ENCODE measurements at places on chromosomes 1 and 21. TPM values are rescaled to one million over a fixed set of nuclear protein-coding genes. Genes with fewer than 3 reads are reported as not detected.

Gene KIRREL1
- total RNA-seq, result 35.4 TPM

Gene S100A12
- not detected for total RNA-seq

Gene AMY2A
- not detected for total RNA-seq

Gene VASH2
- total RNA-seq, result 0.19 TPM

Gene PPFIA4
- 0.17 TPM for total RNA-seq

Gene CCDC28B
- total RNA-seq, result 16.8 TPM

Gene LRRIQ3
- total RNA-seq, result 0.56 TPM

Gene OXCT2
- total RNA-seq, result 7.0 TPM

- DNase-seq, result no peak
Measured at GRCh38 chr1:18817795-18818435, 41.5 kb downstream of the TAS1R2 start.

- DNase-seq, result no peak
Measured at GRCh38 chr1:46420533-46420915, 26.4 kb downstream of the FAAH start.

DNA sequence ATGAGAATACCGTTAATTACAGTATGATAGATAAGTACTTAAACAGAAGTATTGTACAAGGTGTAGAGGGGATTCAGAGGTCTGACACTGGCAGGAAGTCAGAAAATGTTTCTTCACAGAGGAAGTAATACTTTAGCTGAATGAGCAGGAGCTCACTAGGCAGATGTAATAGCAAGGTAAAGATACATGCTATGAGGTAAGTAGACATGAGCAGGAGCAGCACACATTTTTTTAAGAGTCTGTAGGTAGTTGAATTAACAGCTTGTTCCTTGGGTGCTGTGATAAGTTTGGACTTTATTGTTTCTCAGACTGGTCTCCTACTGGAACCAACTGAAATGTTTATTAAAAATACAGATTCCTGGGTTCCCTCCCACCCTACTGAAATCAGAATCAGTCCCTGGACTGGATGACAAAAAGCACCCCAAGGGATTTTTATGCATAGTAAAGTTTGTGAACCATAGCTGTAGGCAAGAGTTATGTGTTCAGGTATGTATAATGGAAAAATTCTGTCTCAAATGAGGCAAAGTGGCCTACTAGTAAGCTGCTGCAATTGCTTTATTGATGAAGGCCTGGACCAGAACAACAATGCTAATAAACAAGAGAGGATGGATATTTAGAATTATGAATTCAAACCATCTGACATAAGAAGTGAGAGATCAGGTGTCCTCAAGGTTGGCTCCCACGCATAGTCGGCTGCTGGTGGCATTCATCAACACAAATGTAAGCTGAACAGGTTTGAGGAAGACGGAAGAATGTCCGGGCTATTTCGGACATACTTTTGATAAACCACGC, 902 bp downstream of the AP4B1 start:
- no peak for DNase-seq

DNA sequence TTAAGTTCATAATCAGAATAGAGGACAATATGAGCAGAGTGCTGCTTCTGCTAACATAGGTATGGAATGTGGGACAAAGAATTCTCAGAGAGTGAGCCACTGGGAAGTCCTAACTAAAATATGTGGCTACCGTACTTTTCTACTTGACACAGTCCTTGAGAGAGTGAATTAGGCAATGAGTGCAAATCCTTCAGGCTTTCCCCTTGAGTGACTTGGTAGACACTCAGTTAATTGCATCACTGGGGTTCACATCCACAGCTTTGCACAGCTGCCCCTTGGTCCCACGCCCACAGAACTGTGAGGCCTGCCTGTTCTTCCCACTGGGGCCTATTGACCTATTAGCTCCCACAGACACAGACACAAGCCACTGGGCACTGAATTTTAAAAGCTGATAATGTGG, 40.5 kb upstream of the PAXBP1 start:
- no peak for DNase-seq

- peak; percentile 24 for DNase-seq
Measured at GRCh38 chr1:29122682-29123052, 1.0 kb downstream of the TMEM200B start.

GRCh38 chr1:238779716-238780115, 606.7 kb upstream of the CHRM3 start:
- DNase-seq, result no peak

- DNase-seq, result peak; percentile 81
Measured at GRCh38 chr1:225866061-225866837, 15.9 kb downstream of the TMEM63A start.

GRCh38 chr1:151106894-151107293, 36.3 kb downstream of the GABPB2 start:
- DNase-seq, result peak; percentile 84

GRCh38 chr1:175211656-175212055, 19.1 kb upstream of the KIAA0040 start:
- DNase-seq, result no peak

DNA sequence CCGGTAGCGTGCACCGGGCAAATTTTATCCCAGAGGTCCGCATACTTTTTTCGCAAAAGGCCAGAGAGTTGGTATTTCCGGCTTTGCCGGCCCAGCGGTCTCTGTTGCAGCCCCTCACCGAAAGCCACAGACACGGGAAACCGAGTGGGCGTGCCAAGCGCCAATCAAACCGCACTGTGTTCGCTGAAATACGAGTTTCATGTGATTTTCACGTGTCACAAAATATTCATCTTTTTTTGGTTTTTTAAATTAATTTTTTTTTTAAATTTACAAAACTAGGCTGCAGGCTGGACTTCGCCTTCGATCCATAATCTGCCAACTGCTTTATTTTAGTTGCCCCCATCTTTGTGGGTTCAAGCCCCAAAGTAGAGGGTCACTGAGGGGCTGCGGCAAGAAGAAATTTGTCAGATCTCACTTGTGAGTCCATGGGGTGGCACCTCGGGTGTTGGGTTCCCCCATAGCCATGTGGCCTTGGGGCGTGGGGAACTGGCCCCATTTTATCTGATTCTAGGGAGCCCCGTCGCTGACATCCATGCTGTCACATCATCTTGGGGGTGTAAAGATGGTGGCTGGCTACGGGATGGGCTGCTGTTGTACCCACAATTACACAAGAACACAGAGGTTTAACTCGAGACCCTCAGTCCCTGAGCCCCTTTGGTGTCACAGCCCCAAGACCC, 20.8 kb downstream of the SLC45A1 start:
- no peak for DNase-seq

GRCh38 chr1:116261227-116261626, 111.8 kb upstream of the ATP1A1 start:
- DNase-seq, result no peak

DNA sequence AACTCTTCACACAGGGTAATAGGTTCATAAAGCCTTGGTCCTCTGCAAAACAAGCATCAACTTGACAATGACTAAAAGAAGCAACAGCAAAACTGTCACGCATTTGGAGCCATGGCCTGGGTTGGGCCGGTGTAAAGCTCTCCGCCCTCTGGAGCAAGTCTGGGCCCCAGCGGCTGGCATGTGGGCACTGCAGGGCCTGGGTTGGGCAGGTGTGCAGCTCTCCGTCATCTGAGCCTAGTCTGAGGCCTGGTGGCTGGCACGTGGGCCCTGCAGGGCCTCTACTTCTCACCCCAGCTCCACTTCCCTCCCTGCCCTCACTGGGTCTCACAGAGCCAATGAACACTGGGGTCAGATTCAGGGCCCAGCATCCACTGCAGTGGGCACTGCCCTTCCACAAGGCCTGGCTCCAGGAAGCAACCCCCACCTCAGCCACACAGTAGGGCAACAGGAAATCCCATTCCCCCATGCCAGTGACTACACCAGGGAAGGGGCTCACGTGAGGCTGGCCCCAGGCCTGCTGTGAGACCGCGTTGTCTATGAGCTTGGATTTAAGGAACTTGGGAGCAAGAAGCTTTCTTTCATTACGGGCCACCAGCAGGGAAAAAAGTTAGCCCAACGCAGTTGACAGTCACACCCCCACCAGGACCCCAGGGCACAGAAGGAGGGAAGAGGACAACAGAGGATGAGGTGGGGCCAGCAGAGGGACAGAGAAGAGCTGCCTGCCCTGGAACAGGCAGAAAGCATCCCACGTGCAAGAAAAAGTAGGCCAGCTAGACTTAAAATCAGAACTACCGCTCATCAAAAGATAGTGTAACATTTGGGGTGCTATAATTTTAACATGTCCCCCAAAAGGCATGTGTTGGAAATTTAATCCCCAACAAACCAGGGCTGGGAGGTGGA, 52.7 kb downstream of the NPHP4 start:
- DNase-seq, result no peak

DNA sequence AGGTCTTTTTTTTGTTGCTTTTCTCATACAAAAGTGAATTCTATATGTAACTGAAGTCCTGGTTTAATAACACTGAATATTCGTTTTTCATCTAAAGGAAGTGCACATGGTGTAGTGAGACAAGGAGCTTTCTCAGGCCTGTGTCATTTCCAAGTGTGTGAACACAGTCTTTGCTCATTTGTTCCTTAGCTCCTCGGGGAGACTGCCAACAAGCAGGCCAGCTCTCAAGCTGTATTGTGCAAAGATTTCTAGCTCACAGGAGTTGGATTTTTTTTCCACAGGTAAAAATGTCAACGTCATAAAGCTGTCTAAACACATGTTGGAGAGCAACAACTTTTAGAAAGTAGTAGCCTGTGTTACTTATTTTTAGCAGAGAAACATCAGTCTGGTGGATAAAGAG, 87.8 kb upstream of the S1PR1 start:
- DNase-seq, result peak; percentile 79

- no peak for DNase-seq
Measured at GRCh38 chr1:111378791-111379190, 48.7 kb downstream of the OVGP1 start.

GRCh38 chr21:43268086-43268803, 99.4 kb downstream of the CRYAA start:
- no peak for DNase-seq

DNA sequence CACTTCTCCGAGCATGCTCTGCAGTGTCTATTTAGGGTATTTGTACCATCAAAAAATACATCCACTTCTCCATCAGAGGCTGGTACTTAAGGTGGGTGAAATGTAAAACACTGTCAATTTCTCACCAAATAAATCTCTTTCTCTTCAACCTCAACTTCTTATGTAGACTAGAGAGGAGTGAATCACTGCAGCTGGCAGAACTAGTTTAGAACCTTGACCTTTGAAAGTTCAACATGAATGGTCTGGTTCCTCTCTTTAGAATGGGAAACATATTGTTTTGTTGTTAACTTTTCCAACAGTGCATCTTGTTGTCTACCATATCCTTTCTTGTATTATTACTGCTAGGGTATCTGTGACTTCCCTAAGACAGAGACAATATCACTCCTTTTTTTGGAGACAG, 20.1 kb upstream of the SLC44A5 start:
- no peak for DNase-seq

DNA sequence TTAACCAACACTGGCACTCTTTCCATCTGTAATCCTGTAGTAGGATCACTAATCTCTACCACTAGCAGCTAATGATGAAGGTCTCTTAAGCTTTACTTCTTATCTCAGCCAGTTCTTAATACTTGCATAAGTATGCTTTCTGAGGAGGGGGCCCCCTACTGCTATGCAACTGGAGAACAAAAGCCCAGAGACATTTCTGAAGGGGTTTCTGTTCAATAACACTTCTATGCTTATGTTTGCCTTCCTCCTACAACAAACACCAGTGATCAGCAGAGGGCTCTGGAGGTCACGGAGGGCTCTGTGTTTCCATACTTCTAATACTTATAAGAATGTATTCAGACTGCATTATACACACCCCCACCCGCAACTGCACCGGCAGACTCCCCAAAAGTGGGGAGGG, 215.8 kb downstream of the BARHL2 start:
- no peak for DNase-seq

GRCh38 chr1:205976036-205976435, 27.2 kb downstream of the RAB7B start:
- no peak for DNase-seq

- DNase-seq, result no peak
Measured at GRCh38 chr1:200808846-200809245, 63.9 kb upstream of the GPR25 start.

GRCh38 chr1:11979028-11979850, 1.0 kb upstream of the MFN2 start:
- DNase-seq, result no peak

Data from dermis blood vessel endothelial cell (primary cell).